A549 treated with RU486 at 1 μM for 4 hours (cell line): ENCODE measurements at places on chromosomes 2 and 18. TPM values are rescaled to one million over a fixed set of nuclear protein-coding genes. Genes with fewer than 3 reads are reported as not detected.

Gene GALNT5
- 2.1 to 2.8 TPM (median 2.5 TPM) in 5 replicates for total RNA-seq

Gene CFC1B
- total RNA-seq, result not detected in 5 replicates

Gene IGFBP5
- 0.14 to 0.32 TPM (median 0.29 TPM) in 5 replicates for total RNA-seq

Gene LAMA1
- total RNA-seq, result 0.05 to 0.08 TPM (median 0.07 TPM) in 5 replicates

Gene FLACC1
- total RNA-seq, result 0.20 to 0.32 TPM in 2 of 5 replicates, not detected in the others

Gene INPP5D
- 0.43 to 1.4 TPM (median 0.51 TPM) in 5 replicates for total RNA-seq

Gene HOXD12
- not detected in 5 replicates for total RNA-seq

Gene KCNS3
- 0.87 to 1.3 TPM (median 1.1 TPM) in 5 replicates for total RNA-seq

Gene KCMF1
- total RNA-seq, result 89.1 to 98.8 TPM (median 90.1 TPM) in 5 replicates

Gene HK2
- total RNA-seq, result 0.87 to 1.6 TPM (median 1.1 TPM) in 5 replicates

Gene DRC1
- 0.14 to 0.61 TPM (median 0.26 TPM) in 4 of 5 replicates, not detected in the other for total RNA-seq

Gene SLC40A1
- total RNA-seq, result 2.1 to 4.2 TPM (median 3.3 TPM) in 5 replicates

Gene PDE11A
- total RNA-seq, result 0.19 to 0.61 TPM (median 0.47 TPM) in 5 replicates

Gene CCDC68
- 0.92 to 3.9 TPM (median 3.4 TPM) in 5 replicates for total RNA-seq

Gene NXPH2
- not detected in 5 replicates for total RNA-seq

Gene IL1A
- total RNA-seq, result 0.10 to 0.23 TPM (median 0.12 TPM) in 5 replicates

Gene KCNG2
- total RNA-seq, result not detected in 5 replicates

Gene CELF4
- not detected in 5 replicates for total RNA-seq

Gene TEKT4
- total RNA-seq, result not detected in 5 replicates

Gene ZNF385B
- total RNA-seq, result not detected in 5 replicates

Gene FABP1
- 0.74 TPM in 1 of 5 replicates, not detected in the others for total RNA-seq

Gene GNAL
- total RNA-seq, result 4.0 to 6.8 TPM (median 6.2 TPM) in 5 replicates

Gene SMAD4
- total RNA-seq, result 39.6 to 63.0 TPM (median 55.2 TPM) in 5 replicates

Gene CREG2
- total RNA-seq, result 5.5 to 10.0 TPM (median 8.8 TPM) in 5 replicates

Gene HOXD13
- 0.15 to 0.29 TPM (median 0.16 TPM) in 5 replicates for total RNA-seq

Gene ALS2
- 8.3 to 13.6 TPM (median 12.1 TPM) in 5 replicates for total RNA-seq

Gene TCF7L1
- total RNA-seq, result 5.9 to 10.3 TPM (median 7.6 TPM) in 5 replicates

Gene BCL2L11
- total RNA-seq, result 6.8 to 12.2 TPM (median 10.5 TPM) in 5 replicates

Gene ANO7
- total RNA-seq, result 1.7 to 2.7 TPM (median 1.9 TPM) in 5 replicates

Gene SFT2D3
- total RNA-seq, result 3.8 to 7.0 TPM (median 6.1 TPM) in 5 replicates

Gene ADCYAP1
- total RNA-seq, result not detected in 5 replicates

Gene LYG1
- 1.1 to 1.8 TPM (median 1.5 TPM) in 5 replicates for total RNA-seq

Gene GAREM2
- total RNA-seq, result 5.6 to 9.7 TPM (median 7.0 TPM) in 5 replicates

Gene FAM228A
- total RNA-seq, result not detected in 5 replicates

Gene NT5DC4
- total RNA-seq, result 0.05 to 0.13 TPM in 2 of 5 replicates, not detected in the others
